Urinary bladder (tissue), 4 donors: ENCODE measurements at places on chromosomes 1 and 21. TPM values are rescaled to one million over a fixed set of nuclear protein-coding genes. Genes with fewer than 3 reads are reported as not detected.

Gene CELA3B
- not detected for total RNA-seq

Gene TSPAN1
- total RNA-seq: 7.9 TPM

Gene SLC44A5
- 5.9 TPM for total RNA-seq

Gene TEDDM1
- not detected for total RNA-seq

Gene AADACL4
- 0.37 TPM for total RNA-seq

Gene COPA
- 209 TPM for total RNA-seq

Gene FAM43B
- 1.1 TPM for total RNA-seq

Gene LENEP
- total RNA-seq: not detected

Gene USP16
- 55.3 TPM for total RNA-seq
